ENCODE measurements at places on chromosomes 16 and 17.

DNA sequence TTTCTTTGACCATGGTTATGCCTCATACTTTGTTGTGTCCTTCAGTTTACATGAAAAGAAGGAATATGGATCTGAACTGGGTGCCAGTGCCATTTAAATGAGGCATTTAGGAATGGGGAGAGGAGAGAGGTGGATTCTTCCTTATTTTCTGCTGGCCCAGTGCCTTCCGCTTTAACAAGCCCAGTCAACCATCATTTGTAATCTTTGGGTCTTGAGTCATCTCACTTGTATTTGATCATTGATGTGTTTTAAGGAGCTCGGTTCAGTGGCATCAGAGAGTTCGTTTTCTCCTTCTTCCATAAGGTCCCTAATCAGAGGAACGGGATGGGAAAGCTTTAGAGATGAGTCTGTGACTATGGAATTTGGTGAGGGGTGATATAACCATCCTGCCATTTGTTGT lies 334.9 kb downstream of the WWOX start:
- DNase-seq, result no peak

DNA sequence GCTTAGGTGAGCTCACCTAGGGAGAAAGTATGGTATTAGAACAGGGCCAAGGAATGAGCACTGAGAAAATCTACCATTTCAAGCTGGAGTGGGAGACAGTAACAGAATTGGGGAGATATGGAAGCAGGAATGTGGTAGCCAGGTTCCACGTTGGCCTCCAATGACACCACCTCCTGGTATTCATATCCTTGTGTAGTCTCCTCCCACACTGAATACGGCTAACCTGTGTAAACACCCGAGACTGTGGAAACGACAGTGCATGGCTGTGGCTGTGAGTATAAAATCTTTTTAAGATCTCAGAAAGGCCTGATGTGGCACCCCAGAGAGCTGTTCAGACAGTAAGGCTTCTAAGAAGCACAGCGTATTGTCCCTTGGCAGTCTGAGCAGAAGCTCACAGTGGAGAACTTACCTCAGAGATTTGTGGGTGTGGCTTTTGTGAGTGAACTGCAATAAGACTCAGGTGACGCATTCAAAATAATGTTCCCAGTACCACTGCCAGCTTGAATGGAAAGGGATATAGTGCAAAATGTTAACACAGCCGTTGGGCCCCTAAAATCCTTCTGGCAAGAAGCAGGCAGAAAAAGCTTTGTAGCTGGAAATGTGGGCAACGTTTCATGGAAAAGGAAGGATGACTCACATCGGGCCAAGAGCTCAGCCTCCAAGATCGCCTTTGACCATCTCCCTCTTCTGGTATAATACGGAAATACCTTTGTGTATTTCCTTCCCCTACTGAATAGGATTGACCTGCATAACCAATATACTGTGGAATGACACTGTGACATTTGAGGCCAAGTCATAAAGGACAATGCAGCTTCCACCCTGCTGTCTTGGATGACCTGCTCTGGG lies 14.4 kb downstream of the SDR42E1 start:
- DNase-seq, result no peak

- no peak for DNase-seq
Observed at GRCh38 chr17:83193336-83194185, 114.2 kb downstream of the METRNL start.

DNA sequence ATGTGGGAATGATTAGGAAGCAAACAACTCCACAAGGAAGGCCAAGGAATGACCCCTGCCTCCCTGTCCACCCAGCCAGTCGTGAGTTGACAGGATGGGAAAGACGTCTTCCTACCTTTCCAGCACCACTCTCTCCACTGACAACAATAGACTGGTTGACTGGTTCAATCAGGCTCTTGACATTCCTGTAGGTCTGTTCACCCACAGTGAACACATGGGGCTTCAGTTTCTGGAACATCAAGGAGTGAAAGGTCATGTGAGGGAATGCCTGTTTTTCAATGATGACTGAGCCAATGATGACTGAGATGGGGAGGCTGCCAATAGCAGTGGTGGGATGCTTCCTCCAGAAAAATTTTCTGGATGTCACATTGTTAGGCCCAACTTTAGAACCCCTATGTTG lies 9.6 kb downstream of the MYO19 start:
- DNase-seq, result no peak

DNA sequence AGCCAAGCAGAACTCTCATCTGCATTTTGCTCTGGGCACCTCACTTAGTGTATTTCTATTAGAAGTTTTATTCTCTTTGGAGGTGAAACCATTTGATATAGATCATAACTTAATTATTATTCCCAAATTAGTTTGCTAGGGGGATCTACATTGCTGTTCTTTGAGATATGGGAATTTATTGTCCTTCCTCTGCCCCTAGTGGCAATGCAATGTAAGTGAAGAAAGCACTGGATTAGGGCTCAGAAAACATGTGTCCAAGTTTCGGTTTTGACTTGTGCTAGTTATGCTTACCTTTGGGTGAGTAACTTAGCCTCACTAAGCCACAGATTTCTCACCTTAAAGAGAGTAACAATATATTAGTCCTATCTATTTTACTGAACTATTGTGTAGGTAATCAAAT lies 2.9 kb downstream of the KRT39 start:
- no peak for DNase-seq

- DNase-seq, result no peak
Observed at GRCh38 chr17:1629504-1630310, 1.1 kb upstream of the SLC43A2 start.

- DNase-seq, result no peak
Observed at GRCh38 chr16:48274476-48274875, 27.1 kb upstream of the ABCC11 start.

DNA sequence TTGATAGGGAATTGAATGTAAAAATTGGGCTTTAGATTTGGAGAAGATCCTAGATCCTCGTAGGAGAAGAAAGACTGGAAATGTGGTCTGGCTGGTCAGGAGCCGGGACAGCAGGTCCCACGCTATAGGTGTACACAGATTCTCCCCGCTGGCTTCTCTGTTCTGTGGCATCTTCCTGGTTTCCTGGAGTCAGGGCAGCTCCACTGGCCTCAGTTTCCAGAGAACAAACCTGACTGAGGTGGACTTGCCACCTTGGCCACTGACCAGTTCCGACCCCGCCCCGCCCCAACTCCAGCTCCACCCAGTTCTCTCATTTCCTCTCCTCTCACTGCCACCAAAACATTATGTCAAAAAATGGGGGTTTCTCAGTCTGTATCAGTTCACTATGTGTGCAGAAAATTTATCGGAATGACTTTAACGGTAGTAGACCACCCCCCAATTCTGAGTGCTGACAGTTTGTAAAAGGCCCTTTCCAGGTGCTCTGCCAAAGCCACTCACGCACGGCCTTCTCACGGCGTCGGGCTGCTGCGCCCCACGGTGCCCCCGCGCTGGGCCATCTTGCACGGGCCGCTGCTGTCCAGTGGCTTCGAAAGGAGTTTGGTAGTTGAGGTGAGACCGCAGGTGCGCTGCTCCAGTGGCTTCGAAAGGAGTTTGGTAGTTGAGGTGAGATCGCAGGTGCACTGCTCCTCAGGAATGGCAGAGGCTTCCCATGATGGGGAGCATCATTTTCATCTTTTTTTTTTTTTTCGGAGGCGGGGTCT lies 161.4 kb upstream of the CHMP6 start:
- DNase-seq, result no peak

DNA sequence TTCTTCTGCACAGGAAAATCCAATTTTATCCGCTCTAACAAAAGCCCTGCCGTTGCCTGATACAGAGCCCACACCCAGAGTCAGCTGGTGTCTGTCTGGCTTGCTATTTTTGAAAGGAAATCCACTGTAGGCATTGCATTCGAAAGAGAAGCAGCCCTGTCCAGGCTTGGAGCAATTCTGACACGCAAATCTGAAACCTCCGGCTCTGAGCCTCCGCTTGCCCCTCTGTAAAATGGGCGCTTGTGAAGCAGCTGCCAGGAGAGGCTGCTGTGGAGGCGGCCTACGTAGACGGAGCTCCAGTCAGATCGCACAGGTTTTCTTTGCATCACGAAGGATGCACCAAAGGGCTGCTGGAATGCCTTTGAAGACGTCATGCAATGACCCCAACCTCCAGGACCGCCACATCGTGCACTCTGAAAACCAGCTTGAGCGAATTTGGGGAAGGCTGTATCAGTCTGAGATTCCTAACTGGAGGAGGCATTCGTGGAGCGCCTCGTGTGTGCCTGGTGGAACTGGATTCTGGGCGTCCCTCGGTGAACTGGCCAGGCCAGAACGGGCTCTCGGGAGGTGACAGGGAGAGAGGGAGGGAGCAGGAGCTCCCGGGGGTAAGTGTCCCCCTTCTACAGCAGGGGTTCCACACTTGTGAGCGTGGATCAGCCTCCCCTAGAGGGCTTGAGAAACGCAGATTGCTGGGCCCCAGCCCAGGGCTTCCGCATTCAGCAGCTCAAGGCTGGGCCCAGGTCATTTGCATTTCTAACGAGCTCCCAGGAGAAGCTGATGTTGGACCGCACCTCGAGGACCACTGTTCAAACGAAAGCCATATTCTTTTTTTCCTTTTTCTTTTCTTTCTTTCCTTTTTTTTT lies 215.5 kb downstream of the MRTFB start:
- no peak for DNase-seq

DNA sequence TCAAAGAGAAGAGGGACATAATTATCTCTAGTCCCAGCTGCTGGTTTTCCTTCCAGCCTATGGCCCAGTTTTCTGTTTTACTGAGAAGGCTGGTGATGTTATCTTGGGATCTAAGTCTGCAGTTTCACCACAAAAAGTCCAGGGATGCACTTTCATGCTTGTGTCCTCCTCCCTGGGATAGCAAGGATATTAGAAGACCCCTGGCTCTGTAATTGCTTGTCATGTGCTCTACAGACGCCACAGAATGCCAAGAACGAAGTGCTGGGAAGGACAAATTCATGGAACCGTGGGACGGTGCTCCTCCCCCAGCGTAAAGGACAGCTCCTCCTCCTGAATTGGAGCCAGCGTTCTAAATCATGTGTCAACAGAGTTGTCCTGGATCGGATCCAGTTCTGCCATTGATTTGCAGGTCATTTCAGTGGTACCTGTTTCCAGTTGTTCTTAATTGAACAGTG lies 8.6 kb downstream of the MAPT start:
- no peak for DNase-seq

- DNase-seq, result no peak
Observed at GRCh38 chr17:47816111-47816735, 5.4 kb downstream of the OSBPL7 start.

GRCh38 chr17:39928858-39929645 lies 1.5 kb downstream of the LRRC3C start:
- DNase-seq, result no peak

- no peak for DNase-seq
Observed at GRCh38 chr17:66436631-66437030, 134.2 kb downstream of the PRKCA start.

DNA sequence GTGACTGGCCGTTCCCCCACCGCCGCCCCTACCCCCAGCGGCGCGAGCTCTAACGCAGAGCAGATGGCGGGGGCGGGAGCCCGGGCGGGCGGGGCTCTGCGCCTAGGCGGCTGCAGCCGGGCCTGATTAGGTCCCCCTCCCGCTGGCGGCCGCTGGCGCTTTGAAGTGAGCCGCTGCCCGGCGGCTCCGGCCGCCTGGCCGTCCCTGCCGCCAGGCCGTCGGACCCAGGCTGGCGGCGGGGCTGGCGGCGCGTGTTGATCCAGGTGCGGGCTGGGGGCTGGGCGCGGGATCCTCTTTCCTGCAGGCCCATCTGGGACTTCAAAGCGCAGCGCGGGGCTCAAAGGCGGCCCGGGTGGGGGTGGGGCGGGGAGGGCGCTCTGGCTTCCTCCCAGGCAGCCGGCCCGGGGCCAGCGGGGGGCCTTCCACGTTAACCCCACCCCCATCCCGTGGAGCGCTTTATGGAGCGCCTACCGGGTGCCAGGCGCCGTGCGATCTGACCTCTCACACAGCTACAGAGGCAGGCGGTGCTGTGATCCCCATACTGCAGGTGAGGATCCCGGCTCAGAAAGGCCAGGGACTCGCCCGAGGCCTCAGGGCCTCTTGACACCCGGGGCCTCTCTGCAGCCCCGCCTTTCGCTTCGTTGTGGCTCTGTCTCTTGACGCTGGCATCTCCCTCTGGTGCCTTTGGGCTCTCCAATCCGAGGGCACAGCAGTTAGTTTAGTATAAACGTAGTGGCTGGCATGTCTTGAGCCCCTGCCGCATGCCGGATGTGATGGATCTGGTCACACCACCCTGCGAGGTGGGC lies 80.0 kb upstream of the NKD1 start:
- DNase-seq, result no peak

GRCh38 chr17:1871756-1872155 lies 42.0 kb downstream of the RPA1 start:
- no peak for DNase-seq

- no peak for DNase-seq
Observed at GRCh38 chr16:16909126-16909525, 530.2 kb downstream of the NPIPA7 start.

- DNase-seq, result no peak
Observed at GRCh38 chr16:3074860-3075522, 9.6 kb downstream of the IL32 start.

GRCh38 chr17:28041844-28042656 lies 427 bp upstream of the NLK start:
- DNase-seq, result no peak

DNA sequence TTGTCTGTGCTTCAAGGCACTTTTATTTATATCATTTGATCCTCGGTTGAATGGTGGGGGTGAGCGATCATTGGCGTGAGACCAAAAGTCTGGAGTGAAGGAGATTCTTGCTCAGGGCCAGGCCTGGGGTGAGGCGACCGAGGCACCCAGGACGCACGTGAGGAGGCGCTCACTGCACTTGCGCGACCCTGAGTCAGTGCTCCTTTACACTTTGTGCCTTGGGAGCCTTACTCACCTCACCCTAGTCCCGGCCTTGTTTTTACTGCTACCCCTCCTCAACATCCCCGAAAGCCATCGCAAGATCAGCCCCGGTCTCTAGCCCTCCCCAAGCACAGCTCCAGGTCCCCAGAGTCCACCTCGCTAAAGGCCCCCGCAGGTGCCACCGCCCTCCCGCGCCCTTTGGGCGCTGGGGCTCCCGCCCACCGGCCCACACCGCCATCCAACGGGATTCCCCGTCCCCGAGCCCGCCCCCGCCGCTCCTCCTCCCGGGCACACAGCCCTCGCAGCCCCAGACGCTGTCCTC lies 496 bp downstream of the EZH1 start:
- no peak for DNase-seq

DNA sequence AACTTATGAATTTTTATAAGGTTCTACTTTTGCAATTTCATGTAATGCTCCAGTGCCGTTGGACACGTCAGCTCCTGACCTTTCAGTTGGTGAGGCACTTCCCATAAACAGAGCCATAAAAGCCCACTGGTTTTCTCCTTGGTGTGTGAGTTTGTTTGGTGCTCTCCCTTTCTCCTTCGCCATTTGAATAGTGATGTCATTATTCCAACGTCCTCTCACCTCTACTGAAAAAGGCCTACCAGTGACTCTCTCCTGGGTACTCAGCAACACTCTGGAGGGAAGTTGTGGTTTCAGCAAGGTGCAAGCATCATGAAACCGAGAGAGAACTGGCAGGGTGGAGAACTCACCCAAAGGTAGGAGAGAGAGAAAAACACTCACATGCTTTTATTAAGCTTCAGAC lies 29.6 kb upstream of the HNF1B start:
- no peak for DNase-seq

DNA sequence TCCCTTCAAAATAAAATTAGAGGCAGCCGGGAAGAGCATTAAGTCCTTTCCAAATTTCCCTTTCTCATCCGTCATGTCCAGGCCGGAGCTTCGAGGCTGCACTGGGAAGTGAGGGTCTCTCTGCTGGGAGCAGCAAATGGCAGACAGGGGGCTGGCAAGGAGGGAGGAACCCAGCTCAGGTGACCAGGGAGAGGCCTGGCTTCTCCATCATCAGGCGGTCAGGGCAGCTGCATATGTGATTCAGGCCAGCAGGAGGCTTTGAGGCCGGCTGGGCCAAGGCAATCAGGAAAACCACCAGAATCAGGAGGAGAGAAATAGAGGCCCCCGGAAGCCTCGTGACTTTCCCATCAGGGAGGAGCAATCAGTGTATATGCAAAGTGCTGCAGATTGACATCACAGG lies 85.0 kb upstream of the RPL38 start:
- no peak for DNase-seq

Data from cortex of kidney (tissue), 1 donor.